Panc1 (cell line): ENCODE measurements at places on chromosomes 3 and 15. TPM values are rescaled to one million over a fixed set of nuclear protein-coding genes. Genes with fewer than 3 reads are reported as not detected.
A peak's percentile ranks its signal among the peaks of the same experiment; 100 is the strongest.

Gene MAP1A
- 1.6 TPM for total RNA-seq

Gene RASGRP1
- 0.51 TPM for total RNA-seq

Gene MYNN
- total RNA-seq, result 16.2 TPM

- peak overlapping the region; percentile 32 for H3K27ac ChIP-seq
- H3K36me3 ChIP-seq, result no peaks in the 10 kb centered on the region
- no peak overlapping the region for H3K4me3 ChIP-seq
- H3K4me1 ChIP-seq, result peaks cover 20% of the 10 kb centered on the region
Observed at GRCh38 chr15:39124155-39124552, 456.7 kb upstream of the THBS1 start.

DNA sequence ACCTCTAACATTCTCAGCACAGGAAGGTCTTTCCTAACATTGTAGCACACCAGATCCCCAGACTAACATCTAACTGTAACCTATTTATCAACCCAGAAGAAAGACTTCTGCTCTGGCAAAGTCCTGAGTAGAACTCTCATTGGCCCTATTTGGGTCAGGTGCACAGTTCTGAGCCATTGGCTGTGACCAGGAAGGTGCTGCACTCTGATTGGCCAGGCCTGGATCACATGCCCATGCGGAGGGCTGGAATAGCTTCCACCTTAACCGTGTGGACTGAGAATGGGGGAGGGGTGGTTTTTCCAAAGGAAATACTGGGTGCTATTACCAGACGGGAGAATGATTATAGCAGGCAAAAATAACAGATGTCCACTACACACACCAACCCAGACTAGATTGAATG is 11.5 kb downstream of the FEZF2 start:
- H3K27ac ChIP-seq, result no peak overlapping the region
- no peak overlapping the region for H3K4me3 ChIP-seq
- no peaks in the 10 kb centered on the region for H3K36me3 ChIP-seq
- no peaks in the 10 kb centered on the region for H3K4me1 ChIP-seq
- DNase-seq, result no peak

DNA sequence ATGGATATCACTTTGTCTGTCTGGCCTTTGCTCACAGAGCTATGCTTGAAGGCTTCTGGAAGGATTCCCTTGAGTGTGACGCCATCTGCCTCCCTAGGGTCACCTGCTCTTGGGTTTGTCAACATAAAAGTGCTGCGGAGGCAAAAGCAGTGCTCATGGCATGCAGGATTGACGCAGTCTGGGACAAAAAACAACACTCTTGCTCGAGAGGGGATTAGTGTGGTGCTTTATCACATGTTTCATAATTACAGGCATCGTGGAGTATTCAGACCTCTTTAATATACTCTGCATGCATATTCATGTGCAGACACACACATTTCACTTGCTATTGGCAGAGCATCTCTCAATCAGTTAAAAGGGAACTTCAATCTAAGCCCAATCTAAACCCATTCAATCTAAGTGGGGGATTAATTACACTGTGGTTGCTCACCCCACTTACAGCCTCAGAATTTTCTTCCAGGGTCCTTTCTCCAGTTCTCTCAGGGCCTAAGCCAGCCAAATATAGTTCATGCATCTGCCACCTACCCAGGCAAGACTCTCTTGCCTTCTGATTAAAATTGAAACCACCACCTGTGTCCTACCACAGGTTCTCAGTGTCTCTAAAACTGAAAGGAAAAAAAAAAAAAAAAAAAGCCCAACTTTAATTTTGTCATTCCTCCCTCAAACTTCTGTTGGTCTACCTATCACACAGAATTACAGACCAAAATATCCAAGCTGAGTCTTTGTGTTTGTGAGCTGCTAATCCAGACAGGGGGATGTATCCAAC is 75.6 kb downstream of the BFSP2 start:
- H3K4me3 ChIP-seq, result no peak overlapping the region
- H3K36me3 ChIP-seq, result no peaks in the 10 kb centered on the region
- H3K27me3 ChIP-seq, result no peaks in the 10 kb centered on the region
- no peak for DNase-seq

Gene IL16
- 1.0 TPM for total RNA-seq

- no peaks in the 10 kb centered on the region for H3K27me3 ChIP-seq
- no peak overlapping the region for H3K27ac ChIP-seq
- no peak for DNase-seq
- no peaks in the 10 kb centered on the region for H3K36me3 ChIP-seq
Observed at GRCh38 chr3:34483311-34483887, 685.0 kb downstream of the PDCD6IP start.

DNA sequence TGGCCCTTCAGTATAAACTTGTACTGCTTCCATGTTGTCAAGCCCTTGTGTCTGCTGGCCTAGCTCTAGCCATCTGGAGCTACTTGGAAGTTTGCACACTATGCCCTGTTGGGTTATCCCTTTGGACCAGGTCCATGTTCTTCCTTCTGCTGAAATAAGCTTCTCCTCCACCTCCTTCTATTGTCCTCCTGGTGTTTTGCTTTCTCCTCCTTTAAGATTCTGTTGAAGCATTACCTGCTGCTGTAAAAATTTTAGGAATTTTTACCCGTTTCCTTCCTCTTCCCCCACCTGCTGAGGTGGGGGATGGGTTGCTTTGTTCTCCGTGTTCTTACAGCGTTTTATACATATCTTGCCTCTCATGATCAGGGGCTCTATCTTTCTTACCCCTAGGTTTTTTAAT is 51.7 kb downstream of the SH3GL3 start:
- H3K27ac ChIP-seq, result no peak overlapping the region
- no peak for DNase-seq
- no peaks in the 10 kb centered on the region for H3K36me3 ChIP-seq

- H3K27me3 ChIP-seq, result no peaks in the 10 kb centered on the region
- peak overlapping the region; percentile 76 for H3K27ac ChIP-seq
- H3K36me3 ChIP-seq, result no peaks in the 10 kb centered on the region
- peak overlapping the region; percentile 65 for H3K4me3 ChIP-seq
- H3K4me1 ChIP-seq, result peaks cover 10% of the 10 kb centered on the region
Observed at GRCh38 chr3:48897460-48898376, 964 bp downstream of the SLC25A20 start.

DNA sequence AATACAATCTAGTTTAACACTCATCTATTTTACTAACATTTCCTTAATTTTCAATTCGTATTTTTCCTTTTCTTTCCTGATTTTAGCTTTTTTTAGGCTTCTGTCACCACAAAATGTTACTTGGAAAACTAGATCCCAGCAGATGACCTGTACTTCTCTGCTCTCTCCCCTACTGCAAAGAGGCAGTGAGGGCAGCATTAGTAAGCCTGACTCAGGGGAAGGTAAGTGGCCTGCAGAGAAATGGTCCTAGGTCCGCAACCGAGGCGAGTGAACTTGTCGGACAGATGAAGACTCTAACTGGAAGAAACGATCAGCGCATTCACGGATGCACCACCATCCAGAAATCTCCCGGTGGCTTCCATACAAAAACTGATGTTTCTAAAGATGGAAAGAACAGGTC is 20.4 kb downstream of the TMEM43 start:
- no peaks in the 10 kb centered on the region; the same call in 1 of the 2 replicates for H3K36me3 ChIP-seq
- H3K27ac ChIP-seq, result peak overlapping the region; percentile 44; the same call in 1 of the 2 replicates
- H3K4me1 ChIP-seq, result peaks cover 27% of the 10 kb centered on the region
- no peak overlapping the region for H3K4me3 ChIP-seq
- DNase-seq, result no peak

DNA sequence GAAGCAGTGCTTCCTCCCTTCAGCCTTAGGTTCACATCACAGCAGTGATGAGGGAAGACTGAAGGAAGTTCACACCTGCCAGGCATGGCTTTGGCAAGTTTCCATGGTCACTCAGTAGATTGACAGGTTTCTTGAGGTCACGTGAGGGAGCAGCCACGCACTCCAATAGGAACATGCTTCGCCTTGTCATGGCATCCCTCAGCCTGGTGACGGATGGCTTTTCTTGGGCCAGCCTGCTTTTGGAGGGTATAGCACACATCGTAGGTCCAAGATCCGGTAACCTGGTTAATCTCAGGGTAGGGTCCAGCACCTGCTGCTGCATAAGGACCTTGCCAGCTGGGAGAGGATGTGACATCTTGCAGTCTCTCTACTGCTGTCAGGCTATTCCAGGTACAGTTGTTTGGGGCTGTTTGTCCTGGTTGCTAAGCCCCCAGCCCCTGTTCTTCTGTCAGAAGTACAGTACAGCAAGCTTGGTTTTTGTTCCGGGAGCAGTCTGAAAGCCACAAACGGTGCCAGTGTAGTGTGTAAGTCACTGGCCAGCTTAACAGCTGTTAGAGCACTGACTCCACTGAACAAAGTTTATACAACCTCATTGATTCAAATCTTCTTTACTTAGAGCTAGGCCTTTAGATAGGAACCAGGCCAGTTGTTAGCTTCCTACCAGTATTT is 42.3 kb downstream of the PSMD6 start:
- no peak overlapping the region for H3K27ac ChIP-seq
- no peak for DNase-seq
- H3K27me3 ChIP-seq, result no peaks in the 10 kb centered on the region
- peaks cover 6% of the 10 kb centered on the region for H3K36me3 ChIP-seq

Gene SEMA5B
- total RNA-seq, result 1.2 TPM

GRCh38 chr3:188380722-188381121 is 226.8 kb downstream of the LPP start:
- H3K27ac ChIP-seq, result no peak overlapping the region
- H3K27me3 ChIP-seq, result no peaks in the 10 kb centered on the region
- no peaks in the 10 kb centered on the region for H3K4me1 ChIP-seq
- H3K36me3 ChIP-seq, result no peaks in the 10 kb centered on the region
- DNase-seq, result no peak

Gene SSUH2
- not detected for total RNA-seq

DNA sequence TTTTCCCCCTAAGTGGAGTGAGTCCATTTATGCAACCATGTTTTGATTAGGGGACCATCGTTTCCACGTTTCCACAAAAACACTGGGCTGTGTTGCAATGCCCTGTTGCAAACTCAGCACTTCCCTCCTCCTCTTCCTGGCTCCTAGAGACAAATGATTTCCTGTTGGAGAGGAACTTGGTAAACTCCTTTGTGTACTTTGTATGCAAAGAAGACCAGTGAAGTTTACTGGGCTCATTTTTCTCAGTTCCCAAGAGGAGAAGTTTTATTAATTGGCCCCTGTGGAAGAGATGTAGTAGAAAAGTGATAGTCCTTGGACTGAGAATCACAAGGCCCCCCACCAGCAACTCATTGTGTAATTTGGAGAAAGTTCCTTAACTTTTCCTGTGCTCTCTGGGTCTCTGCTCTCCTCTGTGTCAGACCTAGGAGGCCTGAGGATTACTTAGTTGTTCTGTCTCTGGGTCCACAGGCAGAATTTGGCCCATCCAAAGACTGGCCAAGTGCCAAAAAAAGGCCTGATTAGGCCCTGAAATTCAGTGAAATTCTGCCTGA is 95.0 kb downstream of the ATG7 start:
- no peak for DNase-seq
- peaks cover 9% of the 10 kb centered on the region for H3K36me3 ChIP-seq
- H3K27me3 ChIP-seq, result no peaks in the 10 kb centered on the region
- no peak overlapping the region for H3K4me3 ChIP-seq
- no peaks in the 10 kb centered on the region for H3K4me1 ChIP-seq

Gene CLDN11
- 1.9 TPM for total RNA-seq

GRCh38 chr15:43749690-43750345 is 3.6 kb downstream of the PDIA3 start:
- H3K4me3 ChIP-seq, result no peak overlapping the region
- peaks cover 6% of the 10 kb centered on the region; the same call in 1 of the 2 replicates for H3K4me1 ChIP-seq
- no peak overlapping the region for H3K27ac ChIP-seq
- peaks cover 11% of the 10 kb centered on the region; the same call in 1 of the 2 replicates for H3K36me3 ChIP-seq
- no peak for DNase-seq

DNA sequence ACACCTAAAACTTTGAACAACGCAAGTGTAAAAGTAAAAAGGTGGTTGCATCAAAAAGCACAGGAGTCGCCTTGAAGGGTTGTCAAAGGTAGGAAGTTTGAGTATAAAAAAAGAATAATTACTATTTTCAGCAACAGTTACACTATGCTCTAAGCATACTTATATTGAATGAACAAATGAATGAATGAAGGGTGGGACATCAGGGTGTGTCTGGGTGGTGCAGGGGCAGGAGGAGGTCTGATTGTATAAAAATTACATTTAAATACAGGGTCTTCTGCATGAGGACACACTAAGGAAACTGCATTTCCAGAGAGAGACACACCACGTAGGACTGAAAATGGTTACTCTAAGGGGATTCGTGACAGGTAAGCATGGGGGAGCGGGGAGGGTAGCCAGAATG is at the start of gene ARGFX:
TSS of gene ARGFX (plus strand) at position 301 of the 400 bp plus-strand sequence. CDS start 2,765 bp downstream, outside the sequence.
- H3K4me3 ChIP-seq, result no peak within 1 kb of the TSS
- DNase-seq, result no peak
- H3K27ac ChIP-seq, result no peak within 1 kb of the TSS
- H3K4me1 ChIP-seq, result no peaks in the 10 kb centered on the region

Gene CCR8
- total RNA-seq, result not detected

Gene KNG1
- total RNA-seq, result 0.23 TPM
